WTC11 (cell line): ENCODE measurements at places on chromosomes 4 and X. TPM values are rescaled to one million over a fixed set of nuclear protein-coding genes. Genes with fewer than 3 reads are reported as not detected.
A peak's percentile ranks its signal among the peaks of the same experiment; 100 is the strongest.

DNA sequence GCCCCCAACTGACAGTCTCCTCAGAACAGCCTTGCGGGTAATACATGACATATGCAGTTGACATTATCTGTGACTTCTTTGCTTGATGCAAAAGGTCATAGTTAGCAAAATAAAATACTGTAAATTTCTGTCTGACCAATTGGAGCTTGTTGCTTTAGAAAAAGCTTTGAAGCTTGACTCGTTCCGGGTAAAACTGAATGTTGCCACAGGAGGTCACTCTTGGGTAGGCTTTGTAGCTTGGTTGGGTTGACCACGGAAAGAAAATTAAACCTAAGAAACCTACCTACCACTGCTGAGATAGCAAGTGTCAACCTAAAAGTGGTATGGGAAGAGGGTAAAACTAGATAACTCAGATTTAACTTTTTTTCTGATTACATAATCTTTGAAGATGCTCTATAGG, 23.2 kb downstream of the PRPS2 start:
- peaks cover 24% of the 10 kb centered on the region for H3K4me1 ChIP-seq
- no peak overlapping the region for H3K27ac ChIP-seq
- H3K27me3 ChIP-seq: no peaks in the 10 kb centered on the region
- no peak overlapping the region for H3K4me3 ChIP-seq
- peak; percentile 28 for DNase-seq

DNA sequence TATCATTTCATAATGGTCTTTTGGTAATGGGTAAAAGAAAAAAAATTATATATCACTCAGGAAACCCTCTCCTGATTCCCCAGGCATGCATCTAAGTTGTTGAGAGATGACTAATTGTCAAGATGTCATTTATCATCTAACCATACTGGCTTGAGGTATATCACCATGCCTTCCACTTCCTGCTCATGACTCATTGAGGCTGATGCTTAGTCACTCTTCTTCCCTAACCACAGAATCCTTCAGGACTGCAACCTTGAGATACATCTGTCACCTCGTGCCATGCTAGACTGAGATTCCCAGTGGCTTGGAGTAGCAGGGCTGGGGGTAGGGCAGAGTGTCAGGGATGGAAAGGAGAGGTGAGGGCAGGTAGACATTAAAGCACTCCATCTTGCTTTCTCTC, 782.5 kb upstream of the INTU start:
- no peaks in the 10 kb centered on the region for H3K36me3 ChIP-seq
- no peaks in the 10 kb centered on the region for H3K27me3 ChIP-seq
- H3K4me1 ChIP-seq: no peaks in the 10 kb centered on the region
- no peak overlapping the region for H3K4me3 ChIP-seq

The SSX4B gene
- total RNA-seq: 0.17 TPM in 1 of 3 replicates, not detected in the others

The DCAF8L2 gene
- total RNA-seq: not detected in 3 replicates

GRCh38 chr4:105329081-105329480, 144.8 kb downstream of the PPA2 start:
- H3K36me3 ChIP-seq: no peaks in the 10 kb centered on the region
- no peak overlapping the region for H3K4me3 ChIP-seq
- H3K4me1 ChIP-seq: peaks cover 16% of the 10 kb centered on the region
- no peak overlapping the region for H3K27ac ChIP-seq
- no peaks in the 10 kb centered on the region for H3K27me3 ChIP-seq
- no peak for DNase-seq

GRCh38 chr4:149135062-149135461, 680.6 kb downstream of the IQCM start:
- H3K27ac ChIP-seq: no peak overlapping the region; the same call in 1 of the 2 replicates
- H3K4me3 ChIP-seq: no peak overlapping the region
- H3K36me3 ChIP-seq: no peaks in the 10 kb centered on the region
- H3K4me1 ChIP-seq: peaks cover 22% of the 10 kb centered on the region
- no peaks in the 10 kb centered on the region; the same call in 1 of the 2 replicates for H3K27me3 ChIP-seq
- no peak for DNase-seq

The FRMD7 gene
- not detected in 3 replicates for total RNA-seq

DNA sequence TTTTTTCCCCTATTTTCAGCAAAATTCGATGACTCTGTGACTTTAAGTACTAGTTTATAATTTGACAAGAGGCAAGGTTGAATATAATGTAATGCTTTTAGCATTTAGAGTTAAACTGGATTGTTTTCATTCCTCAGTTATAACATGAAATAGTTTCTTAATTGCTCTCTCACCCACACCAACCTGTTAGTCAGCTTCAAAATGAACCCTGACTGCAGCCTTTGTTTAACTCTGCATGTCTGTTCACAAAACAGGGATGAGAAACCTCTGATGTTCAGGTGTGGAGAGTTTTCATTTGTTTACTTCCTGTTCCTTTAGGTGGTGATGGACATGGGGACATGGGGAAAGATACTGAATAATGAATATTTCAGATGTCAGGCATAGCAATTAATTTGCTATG, 49.9 kb upstream of the MND1 start:
- peaks cover 68% of the 10 kb centered on the region for H3K36me3 ChIP-seq
- H3K27ac ChIP-seq: peak overlapping the region; percentile 61
- peaks cover 28% of the 10 kb centered on the region for H3K4me1 ChIP-seq
- no peak overlapping the region for H3K4me3 ChIP-seq

The F8A3 gene
- total RNA-seq: 5.5 to 7.4 TPM (median 5.8 TPM) in 3 replicates

- no peak overlapping the region for H3K4me3 ChIP-seq
- no peak overlapping the region for H3K27ac ChIP-seq
- peaks cover 45% of the 10 kb centered on the region for H3K27me3 ChIP-seq
- peaks cover 31% of the 10 kb centered on the region for H3K4me1 ChIP-seq
Observed at GRCh38 chr4:107736924-107737448, 17.0 kb upstream of the PAPSS1 start.

The SLC49A3 gene
- total RNA-seq: 5.8 to 6.8 TPM (median 6.7 TPM) in 3 replicates

The ITIH6 gene
- 0.02 to 0.05 TPM (median 0.04 TPM) in 3 replicates for total RNA-seq

DNA sequence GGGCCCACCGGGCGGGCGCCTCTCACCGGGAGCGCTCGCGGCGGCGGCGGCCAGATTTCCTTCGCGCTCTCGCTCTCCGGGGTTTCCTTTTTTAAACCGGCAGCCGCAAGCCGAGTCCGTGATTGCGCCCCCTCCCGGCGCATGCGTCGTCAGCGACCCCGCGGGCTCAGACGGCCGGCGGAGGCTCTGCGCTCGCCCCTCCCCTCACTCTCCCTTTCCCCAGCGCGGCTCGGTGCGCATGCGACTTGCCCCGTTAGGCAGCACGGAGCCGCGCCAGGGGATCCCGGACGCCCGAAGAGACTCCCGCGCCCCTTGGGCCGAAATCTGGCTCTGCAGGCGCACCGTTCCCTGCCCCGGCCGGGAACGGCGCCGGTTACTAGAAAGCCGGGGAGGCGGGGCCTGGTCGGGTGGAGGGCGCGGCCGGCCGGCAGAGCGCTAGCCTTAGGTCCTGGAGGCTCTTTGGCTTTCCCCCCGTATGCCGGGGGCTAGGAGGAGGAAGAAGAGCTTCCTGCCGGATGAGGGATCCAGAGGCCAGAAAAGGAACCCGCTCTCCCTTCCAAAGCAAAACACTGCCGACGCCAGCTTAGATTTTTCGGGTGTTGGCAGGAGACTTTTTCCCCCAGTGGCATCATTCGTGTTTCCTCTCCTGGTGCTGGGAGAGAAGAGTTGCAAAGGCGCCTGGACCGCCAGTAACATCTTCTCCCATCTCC, at the start of gene CLOCK:
CLOCK (minus strand) TSS at position 154 of the 710 bp plus-strand sequence. CDS start 64,124 bp downstream, outside the sequence.
- peak within 1 kb of the TSS; percentile 97 for H3K27ac ChIP-seq
- H3K27me3 ChIP-seq: no peaks in the 10 kb centered on the region
- H3K4me3 ChIP-seq: peak within 1 kb of the TSS; percentile 91
- H3K4me1 ChIP-seq: peaks cover 57% of the 10 kb centered on the region
- DNase-seq: peak; percentile 89

DNA sequence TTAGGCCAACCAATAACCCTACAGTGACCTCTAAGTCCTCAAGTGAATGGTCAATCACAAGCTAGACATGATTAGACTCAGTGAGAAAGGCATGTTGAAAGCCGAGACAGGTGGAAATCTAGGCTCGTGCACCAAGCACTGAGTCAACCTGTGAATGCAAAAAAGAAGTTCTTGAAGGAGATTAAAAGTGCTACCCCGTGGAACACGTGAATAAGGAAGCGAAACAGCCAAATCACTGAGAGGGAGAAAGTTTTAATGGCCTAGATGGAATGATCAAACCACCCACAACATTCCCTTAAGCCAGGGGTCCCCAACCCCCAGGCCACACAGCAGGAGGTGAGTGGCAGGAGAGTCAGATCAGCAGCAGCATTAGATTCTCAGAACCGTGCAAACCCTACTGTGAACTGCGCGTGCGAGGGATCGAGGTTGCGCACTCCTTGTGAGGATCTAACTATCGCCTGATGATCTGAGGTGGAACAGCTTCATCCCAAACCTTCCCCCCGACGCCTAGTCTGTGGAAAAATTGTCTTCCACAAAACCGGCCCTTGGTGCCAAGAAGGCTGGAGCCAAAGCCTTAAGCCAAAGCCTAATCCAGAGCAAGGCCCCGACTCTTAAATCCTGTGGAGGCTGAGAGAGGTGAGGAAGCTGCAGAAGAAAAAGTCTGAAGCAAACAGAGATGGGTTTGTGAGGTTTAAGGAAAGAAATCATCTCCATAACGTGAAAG, 19.5 kb upstream of the PDE6B start:
- peaks cover 4% of the 10 kb centered on the region; the same call in 1 of the 2 replicates for H3K27me3 ChIP-seq
- DNase-seq: no peak
- no peak overlapping the region for H3K4me3 ChIP-seq
- no peaks in the 10 kb centered on the region for H3K36me3 ChIP-seq
